Stimulated activated CD8-positive, alpha-beta memory T cell treated with anti-CD3 and anti-CD28 coated beads, Interleukin-15, amount 100 ng/mL, for 4 hours (primary cell): ENCODE measurements at places on chromosomes 1 and 21.

DNA sequence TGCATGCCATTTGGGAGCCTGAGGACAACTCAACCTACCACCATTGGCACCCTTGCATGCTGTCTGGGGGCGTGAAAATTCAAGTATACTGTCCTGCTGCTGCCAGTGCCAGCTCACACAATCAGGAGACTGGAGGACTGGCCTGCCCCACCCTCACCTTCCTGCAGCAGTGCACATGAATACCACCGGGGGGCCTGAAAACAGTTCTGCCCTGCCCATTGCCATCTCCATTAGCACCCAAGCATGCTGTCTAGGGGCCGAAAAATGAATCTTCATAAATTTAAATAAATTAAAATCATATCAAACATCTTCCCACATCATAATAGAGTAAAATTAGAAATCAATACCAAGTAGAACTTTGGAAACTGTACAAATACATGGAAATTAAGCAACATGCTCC lies 322.1 kb upstream of the TMPRSS15 start:
- DNase-seq, result no peak

DNA sequence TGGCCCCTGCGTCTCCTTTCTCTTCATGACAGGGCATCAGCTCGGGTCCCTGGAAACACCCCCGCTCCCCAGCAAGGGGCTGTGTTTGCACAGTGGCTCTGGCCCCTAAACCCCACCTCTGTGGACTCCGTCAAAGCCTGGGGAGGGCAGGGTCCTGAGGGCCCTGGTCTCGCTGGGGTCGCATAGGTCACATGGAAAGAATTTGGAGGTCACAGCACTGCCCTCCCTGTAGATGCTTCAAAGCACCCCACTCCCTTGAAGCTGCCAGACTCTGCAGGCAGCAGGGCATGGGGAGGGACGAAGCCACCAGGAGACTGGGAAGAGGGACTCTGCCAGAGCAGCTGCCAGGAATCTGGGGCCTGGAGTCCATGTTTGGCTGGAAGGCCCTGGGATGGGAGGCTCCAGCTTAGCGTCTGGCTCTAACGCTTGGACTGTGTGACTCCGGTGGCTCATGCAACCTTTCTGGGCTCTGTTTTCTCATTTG lies 36.6 kb upstream of the ECE1 start:
- no peak for DNase-seq

GRCh38 chr1:21234779-21235178 lies 55.5 kb downstream of the ECE1 start:
- no peak for DNase-seq

GRCh38 chr1:23111600-23112535 lies 56.8 kb downstream of the LUZP1 start:
- DNase-seq, result no peak

DNA sequence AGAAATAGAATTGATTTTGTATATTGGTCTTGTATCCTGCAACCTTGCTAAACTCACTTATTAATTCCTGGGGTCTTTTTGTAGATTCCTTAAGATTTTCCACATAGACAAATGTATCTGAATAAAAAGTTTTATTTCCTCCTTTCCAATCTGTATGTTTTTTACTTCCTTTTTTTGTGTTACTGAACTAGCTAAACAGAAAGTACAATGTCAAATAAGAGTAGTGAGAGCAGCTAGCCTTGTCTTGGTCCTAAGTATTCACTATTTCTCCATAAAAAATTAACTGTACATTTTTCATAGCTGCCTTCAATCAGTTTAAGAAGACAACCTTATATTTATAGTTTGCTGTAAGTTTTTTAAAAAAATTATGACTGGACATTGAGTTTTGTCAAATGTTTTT lies 74.9 kb downstream of the FASLG start:
- no peak for DNase-seq

- no peak for DNase-seq
These were observed 29.9 kb downstream of the HHAT start for GRCh38 chr1:210358626-210359025.

DNA sequence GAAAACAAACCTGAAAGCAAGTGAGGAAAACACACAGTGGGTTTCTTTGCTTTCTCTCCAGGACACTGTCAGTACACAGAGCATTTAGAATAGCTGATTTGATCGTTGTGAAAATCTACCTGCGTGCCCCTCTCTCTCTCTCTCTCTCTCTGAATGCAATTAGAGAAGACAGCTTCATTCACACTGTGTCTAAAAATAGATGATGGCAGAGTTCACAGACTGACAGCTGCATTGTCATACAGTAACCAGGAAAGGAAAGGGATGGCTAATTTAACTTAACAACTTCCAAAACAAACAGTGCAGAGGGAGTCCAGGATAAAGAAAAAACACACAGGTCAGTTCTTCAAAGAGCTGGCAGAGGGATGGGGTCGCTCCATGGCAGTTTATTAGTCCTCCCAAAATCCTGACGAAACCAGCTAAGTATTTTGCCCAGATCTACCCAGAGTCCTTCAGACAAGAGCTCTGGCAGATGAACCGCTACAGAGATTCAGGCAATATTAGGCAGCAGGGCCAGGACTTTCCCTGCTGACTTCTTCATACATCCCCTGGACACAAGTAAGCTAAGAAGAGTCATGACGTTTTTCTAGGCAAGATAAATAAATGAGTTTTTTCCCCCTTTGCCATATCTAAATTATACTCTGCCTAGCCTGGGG lies 58.9 kb downstream of the WLS start:
- DNase-seq, result no peak

GRCh38 chr1:236534151-236534651 lies 10.4 kb downstream of the LGALS8 start:
- DNase-seq, result peak; percentile 6

DNA sequence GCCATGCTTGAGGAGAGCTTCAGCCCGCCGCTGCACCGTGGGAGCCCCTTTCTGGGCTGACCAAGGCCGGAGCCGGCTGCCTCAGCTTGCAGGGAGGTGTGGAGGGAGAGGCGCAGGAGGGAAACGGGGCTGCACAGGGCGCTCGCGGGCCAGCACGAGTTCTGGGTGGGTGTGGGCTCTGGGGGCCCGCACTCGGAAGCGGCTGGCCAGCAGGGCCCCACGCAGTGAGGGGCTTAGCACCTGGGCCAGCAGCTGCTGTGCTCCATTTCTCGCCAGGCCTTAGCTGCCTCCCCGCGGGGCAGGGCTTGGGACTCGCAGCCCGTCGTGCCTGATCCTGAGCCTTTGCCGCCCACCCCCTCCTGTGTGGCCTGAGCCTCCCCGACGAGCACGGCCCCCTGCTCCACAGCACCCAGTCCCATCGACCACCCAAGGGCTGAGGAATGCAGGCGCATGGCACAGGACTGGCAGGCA lies 1554.0 kb downstream of the KCNT2 start:
- no peak for DNase-seq

GRCh38 chr1:10444795-10445397 lies 4.9 kb upstream of the CORT start:
- DNase-seq, result no peak

- DNase-seq, result no peak
These were observed 176.0 kb downstream of the PLPP3 start for GRCh38 chr1:56403321-56403720.
